Brain pericyte (primary cell): ENCODE measurements at places on chromosomes 2 and 18.

DNA sequence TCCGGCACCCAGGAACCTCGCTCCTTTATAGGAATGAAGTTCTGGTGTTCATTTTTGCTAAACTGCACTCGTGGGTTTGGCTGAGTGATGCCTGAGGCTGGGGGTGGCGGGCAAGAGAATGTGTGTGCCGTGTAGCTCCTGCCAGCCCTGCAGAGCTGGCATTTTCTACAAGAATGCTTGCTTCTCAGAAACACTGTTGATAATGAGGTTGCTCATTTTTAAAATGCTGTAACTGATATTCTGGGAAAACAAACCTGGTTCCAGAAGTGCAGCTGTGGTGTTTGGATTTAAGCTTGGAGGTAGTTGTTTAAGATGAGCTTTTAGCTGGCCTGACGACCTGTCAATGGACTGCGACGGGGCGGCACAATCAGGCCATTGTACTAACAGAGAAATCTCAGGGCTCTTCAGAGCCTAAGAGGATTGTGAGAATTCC is 511.9 kb upstream of the TNP1 start:
- no peak for DNase-seq

DNA sequence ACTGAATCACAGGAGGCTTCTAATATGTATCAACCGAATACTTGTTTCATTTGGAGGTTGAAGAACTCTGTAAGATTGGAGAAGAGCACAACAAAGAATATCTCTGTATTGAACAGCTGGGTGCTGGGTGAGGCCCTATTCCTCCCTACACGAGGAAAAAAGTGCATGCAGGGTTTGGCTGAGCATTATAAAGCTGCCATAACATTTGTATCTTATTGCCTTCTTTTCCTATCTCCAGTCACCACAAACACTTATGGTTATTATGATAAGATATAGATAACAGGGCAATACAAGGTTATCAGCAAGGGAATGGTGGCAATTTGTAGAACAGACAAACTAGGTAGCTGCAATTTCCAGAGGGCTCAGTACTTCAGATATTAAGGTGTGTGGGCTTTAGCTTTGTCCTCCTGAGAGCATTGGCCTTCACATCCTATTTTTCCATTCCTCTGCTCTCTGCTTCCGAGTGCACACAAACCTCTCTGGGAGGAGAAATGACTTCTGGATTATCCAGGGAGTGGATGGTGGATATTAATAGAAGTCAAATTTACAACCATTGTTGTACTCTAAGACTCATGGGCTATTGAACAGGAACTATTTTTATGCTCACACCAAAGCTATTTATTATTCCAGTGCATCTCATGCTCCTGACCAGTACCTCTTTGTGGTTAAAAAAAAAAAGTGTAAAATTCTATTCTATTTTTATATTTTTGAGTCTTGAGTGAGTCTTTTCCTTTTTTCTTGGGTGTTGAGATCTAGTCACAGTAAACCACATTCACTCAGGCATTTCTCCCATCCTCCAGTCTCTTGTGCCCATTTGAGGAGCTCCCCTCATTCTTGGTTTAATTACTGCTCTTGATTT is 248.4 kb downstream of the ETAA1 start:
- no peak for DNase-seq

- no peak for DNase-seq
Observed at GRCh38 chr2:32474381-32474780, 117.6 kb downstream of the BIRC6 start.

- DNase-seq: no peak
Observed at GRCh38 chr2:233247744-233248143, 3.7 kb upstream of the ATG16L1 start.

- DNase-seq: no peak
Observed at GRCh38 chr18:8253944-8254343, 355.3 kb upstream of the RAB12 start.
